ENCODE measurements at places on chromosomes 13 and 19. TPM values are rescaled to one million over a fixed set of nuclear protein-coding genes. Genes with fewer than 3 reads are reported as not detected.
A peak's percentile ranks its signal among the peaks of the same experiment; 100 is the strongest.

The CYP2F1 gene
- total RNA-seq, result not detected

The CUL4A gene
- total RNA-seq, result 97.8 TPM

The FBXO27 gene
- total RNA-seq, result 19.5 TPM

The PCP2 gene
- total RNA-seq, result not detected

The PRR22 gene
- 1.6 TPM for total RNA-seq

The CDADC1 gene
- total RNA-seq, result 5.6 TPM

The ZSWIM9 gene
- 6.9 TPM for total RNA-seq

The C13orf42 gene
- not detected for total RNA-seq

- no peak for DNase-seq
Observed at GRCh38 chr13:105334211-105334610, 1201.3 kb downstream of the EFNB2 start.

DNA sequence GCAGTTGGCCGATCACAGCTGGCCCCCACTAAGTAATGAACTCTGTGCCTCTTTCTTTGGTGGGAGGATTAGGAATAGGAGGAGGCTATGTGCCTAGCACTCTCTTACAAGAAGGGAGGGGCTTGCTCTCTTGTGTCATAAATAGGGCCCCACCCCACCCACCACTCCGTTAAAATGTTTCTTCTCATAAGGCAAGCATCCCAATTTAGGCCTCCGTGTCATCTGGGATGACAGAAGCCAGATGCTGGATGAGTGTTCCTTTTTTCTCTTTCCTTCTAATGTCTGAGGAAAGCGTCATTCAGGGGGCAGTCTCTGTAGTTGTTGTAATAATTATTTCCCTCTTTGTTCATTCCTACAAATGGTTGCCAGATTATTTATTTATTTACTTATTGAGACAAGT, at the start of gene LIPE:
Gene LIPE (minus strand): TSS at position 76 of the 400 bp plus-strand sequence. CDS start 239 bp downstream, outside the sequence.
- DNase-seq, result no peak

- DNase-seq, result no peak
Observed at GRCh38 chr19:32104153-32104849, 241.1 kb upstream of the ZNF507 start.

- peak; percentile 54 for DNase-seq
Observed at GRCh38 chr19:5079071-5079774, 110.3 kb downstream of the KDM4B start.

DNA sequence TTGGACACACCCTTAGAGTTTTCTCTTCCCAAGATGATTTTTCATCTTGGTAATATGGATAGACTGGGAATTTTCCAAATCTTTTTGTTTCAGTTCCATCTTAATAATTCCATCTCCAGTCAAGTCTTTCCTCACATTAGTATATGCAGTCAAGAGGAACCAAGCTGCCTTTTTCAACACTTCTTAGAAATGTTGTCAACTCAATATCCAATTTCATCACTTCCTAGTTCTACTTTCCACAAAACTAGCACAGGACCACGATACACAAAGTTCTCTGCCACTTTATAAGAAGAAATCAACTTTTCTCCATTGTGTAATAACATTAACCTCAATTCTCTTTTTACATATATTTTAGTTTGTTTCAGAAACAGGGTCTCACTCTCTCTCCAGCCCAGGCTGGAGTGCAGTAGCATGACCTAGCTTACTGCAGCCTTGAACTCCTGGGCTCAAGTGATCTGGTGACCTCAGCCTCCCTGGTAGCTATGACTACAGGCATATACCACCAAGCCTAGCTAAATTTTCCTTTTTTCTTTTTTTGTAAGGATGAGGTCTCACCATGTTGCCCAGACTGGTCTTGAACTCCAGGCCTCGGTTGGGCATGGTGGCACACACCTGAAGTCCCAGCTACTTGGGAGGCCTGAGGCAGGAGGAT, 15.5 kb downstream of the ZNF443 start:
- no peak for DNase-seq

DNA sequence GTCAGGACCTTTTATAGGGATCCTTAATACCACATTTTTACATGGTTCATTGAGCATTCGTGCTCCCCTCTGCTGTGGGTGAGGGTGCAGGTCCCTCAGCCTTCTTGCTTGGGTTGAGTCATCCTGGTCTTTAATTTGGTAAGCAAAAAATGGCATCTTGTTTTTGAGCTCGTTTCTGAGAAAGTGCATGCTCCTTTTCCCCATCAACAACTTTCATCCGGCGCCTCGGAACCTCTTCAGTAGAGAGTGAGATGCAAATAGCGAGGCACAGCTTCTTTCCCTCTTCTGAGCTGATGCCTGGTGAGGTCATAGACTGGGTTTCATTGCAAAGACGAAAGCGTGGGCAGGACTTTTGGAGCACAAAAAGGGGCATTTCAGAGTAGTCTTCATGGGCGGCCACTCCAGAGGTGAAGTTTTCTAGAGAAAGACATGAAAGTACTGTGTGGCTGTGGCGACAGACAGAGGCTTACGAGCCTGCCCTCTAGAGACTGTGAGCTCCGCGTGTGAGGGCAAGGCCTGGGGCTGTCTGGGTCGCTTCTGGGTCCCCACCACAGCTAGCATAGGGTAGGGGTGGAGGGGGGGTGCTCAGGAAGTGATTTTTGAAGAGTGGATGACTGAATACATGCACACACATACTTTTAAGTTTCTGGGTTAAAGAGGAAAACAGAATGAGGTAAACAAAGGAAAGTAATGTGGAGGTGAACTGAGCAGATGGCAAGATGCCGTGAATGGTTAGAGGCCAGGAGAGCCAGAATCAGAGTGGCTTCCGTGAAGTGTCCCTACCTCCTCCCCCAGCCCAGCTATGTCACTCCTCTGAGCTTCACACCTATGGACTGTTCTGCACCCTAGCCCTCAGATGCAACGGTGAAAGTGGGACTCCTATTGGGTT, 44.3 kb downstream of the BBC3 start:
- no peak for DNase-seq

GRCh38 chr19:35461060-35461459, 13.0 kb downstream of the FFAR2 start:
- no peak for DNase-seq

- no peak for DNase-seq
Observed at GRCh38 chr19:54803410-54803809, at the start of gene KIR2DL4. Gene KIR2DL4, plus strand, starts transcription at chr19:54803610. Its CDS starts 42 bp downstream, at chr19:54803652.

GRCh38 chr19:13952931-13953531, 722 bp downstream of the DCAF15 start:
- DNase-seq, result peak; percentile 77

- no peak for DNase-seq
Observed at GRCh38 chr13:105595471-105595870, 940.0 kb downstream of the EFNB2 start.

GRCh38 chr13:106232681-106233080, 302.8 kb downstream of the EFNB2 start:
- DNase-seq, result no peak

DNA sequence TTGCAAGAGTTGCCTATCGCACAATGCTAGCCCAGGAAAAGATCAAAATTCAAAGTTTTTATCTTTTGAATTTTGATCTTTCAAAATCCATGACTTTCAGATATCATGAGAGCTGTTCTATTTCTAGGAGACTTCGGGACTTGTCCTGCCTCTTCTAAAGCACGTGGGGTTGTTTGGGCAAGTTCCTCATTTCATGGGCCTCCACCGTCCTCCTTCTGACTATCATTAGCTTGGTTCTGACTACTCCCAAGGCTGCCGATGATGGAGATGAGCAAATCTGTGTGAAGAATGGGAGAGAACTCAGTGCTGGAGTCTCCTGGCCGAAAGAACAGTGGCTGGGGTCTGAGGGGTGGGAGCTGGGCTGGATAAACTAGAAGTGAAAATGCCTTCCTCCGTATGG, 86.5 kb downstream of the COL4A1 start:
- no peak for DNase-seq

- no peak for DNase-seq
Observed at GRCh38 chr19:39237200-39238184, 7.3 kb downstream of the IFNL3 start.

- no peak for DNase-seq
Observed at GRCh38 chr19:32053376-32053775, 292.0 kb upstream of the ZNF507 start.

GRCh38 chr19:5097331-5097930, 128.5 kb downstream of the KDM4B start:
- peak; percentile 35 for DNase-seq

Measured in right cardiac atrium (tissue), 5 donors.